ENCODE measurements at places on chromosomes 11 and 22. TPM values are rescaled to one million over a fixed set of nuclear protein-coding genes. Genes with fewer than 3 reads are reported as not detected.

Gene KCNQ1OT1
- total RNA-seq = 0.18 TPM

Gene OR51E2
- total RNA-seq = not detected

Gene NLRP14
- not detected for total RNA-seq

Gene MUC6
- not detected for total RNA-seq

Gene SYT13
- total RNA-seq = 0.03 TPM

Gene DNAJB7
- not detected for total RNA-seq

Gene CCDC89
- not detected for total RNA-seq

Gene SERPING1
- not detected for total RNA-seq

Gene EFCAB6
- not detected for total RNA-seq

Gene CFAP300
- 0.57 TPM for total RNA-seq

All from HT1080 (cell line).